ENCODE measurements at places on chromosomes 4 and X. TPM values are rescaled to one million over a fixed set of nuclear protein-coding genes. Genes with fewer than 3 reads are reported as not detected.

The RGN gene
- total RNA-seq = 3.5 TPM

- no peak for DNase-seq
Observed at GRCh38 chrX:148337873-148338272, 162.5 kb upstream of the AFF2 start.

DNA sequence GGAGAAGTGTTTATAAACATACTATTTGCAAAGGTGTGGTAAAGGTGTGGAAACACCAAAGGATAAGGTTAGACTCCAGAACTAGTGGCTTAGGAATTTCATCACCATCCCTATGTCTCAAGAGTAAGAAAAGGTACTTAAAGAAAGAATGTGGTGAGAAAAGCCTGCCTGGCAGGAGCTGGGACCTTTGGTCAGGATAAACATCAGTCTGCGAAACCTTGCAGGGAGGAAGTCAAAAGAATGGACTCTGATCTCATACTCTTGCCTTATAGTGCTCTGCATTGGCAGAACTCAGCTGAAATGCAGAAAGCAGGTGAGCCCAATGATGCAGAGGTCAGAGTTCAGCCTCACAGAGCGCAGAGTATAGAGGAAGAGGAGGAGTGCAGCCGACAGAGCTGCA lies 97.2 kb upstream of the NR3C2 start:
- DNase-seq = no peak

GRCh38 chr4:177771645-177772044 lies 329.4 kb upstream of the AGA start:
- no peak for DNase-seq

GRCh38 chr4:96784336-96784735 lies 944.4 kb downstream of the PDHA2 start:
- DNase-seq = no peak

- no peak for DNase-seq
Observed at GRCh38 chr4:19993242-19993641, 258.5 kb upstream of the SLIT2 start.

- DNase-seq = no peak
Observed at GRCh38 chrX:10851809-10852208, 231.4 kb upstream of the MID1 start.

DNA sequence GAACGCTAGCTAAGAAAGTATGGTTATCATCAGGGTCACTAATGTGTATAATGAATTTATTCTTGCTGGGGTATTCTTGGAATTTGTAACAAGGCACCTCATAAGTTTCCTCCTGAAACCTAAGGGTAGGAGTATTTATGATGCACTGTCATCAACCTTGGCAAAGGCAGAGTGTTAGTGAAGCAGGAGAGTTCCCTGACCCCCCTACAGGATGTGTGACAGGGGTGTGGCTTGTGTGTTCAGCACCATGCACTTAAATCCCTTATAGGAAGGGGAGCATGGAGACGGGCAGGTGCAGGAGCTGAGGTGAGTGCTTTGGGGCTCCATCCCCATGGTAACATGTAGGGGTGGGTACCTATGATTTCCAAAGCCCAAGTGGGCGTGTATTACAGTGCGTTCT lies 237.7 kb downstream of the GALNTL6 start:
- DNase-seq = no peak

- no peak for DNase-seq
Observed at GRCh38 chrX:49988143-49988542, 65.7 kb downstream of the CLCN5 start.

The TCEAL6 gene
- total RNA-seq = not detected

The MAGEA2B gene
- not detected for total RNA-seq

DNA sequence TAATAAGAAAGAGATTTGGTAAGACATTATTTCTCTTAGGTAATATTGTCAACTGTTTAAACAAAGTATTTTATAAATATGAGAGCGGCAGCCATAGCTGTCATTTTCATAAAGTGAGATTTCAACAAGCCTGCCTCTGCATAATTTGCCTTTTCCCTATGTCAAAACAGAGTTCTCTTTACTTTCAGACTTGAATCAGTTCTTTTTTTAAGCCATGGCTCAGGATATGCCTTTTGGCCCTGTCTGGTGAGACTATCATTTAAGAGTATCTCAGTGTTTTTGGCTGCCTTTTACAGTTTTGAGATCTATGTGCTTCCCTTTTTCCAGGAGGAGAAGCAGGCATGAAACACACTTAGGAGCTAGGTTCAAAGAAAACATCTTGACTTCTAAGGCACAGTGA lies 7.5 kb upstream of the GUCY1A1 start:
- no peak for DNase-seq

DNA sequence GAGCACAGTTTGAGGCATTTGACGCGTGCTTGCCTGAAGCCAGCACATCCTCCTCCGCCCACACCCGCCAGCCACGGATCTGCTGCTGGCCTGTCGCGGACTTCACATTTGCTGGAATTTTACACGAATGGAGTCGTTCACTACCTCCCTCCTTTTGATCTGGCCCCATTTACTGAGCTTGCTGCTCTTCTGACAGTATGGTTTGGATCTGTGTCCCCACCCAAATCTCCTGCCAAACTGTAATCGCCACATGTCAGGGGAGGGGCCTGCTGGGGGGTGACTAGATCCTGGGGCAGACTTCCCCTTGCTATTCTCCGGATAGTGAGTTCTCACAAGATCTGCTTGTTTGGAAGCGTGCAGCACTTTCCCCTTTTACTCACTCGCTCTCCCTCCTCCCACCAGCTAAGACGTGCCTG lies 19.9 kb upstream of the CPLX1 start:
- DNase-seq = peak; percentile 31

- peak; percentile 75 for DNase-seq
Observed at GRCh38 chr4:101103381-101104142, 243.8 kb downstream of the PPP3CA start.

DNA sequence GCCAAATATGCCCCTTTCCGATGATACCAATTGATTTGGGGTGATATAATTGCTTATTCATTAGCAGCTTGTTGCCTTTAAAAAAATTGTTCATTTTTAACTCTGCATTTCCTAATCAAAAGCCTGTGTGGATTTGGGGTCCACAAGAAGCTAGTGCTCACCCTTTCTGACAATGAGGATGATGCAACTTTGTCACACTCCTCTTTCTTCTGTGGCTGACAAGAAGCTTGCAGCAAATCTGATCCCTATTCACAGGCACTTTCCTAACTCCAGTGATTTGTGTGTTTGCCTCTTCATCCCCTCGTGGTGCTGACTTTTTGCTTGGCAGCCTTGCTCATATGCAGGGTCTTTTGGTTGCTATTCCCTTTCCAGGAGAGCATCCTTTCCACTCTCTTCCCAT lies 182.7 kb upstream of the LDB2 start:
- no peak for DNase-seq

DNA sequence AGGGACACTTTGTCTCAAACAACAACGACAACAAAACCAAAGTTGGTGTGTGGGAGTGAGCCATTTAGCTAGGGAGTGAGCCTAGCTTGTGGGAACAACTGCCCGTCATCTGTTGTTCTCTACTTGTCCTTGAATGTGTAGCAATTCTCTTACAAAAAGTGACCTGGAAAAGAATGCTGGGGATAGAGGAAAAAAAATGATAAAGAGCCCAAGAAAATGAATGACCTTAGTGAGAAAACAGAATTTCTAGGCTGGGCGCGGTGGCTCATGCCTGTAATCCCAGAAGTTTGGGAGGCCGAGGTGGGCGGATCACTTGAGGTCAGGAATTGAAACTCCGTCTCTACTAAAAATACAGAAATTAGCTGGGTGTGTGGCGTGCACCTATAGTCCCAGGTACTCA lies 19.6 kb downstream of the SEPTIN6 start:
- DNase-seq = no peak

DNA sequence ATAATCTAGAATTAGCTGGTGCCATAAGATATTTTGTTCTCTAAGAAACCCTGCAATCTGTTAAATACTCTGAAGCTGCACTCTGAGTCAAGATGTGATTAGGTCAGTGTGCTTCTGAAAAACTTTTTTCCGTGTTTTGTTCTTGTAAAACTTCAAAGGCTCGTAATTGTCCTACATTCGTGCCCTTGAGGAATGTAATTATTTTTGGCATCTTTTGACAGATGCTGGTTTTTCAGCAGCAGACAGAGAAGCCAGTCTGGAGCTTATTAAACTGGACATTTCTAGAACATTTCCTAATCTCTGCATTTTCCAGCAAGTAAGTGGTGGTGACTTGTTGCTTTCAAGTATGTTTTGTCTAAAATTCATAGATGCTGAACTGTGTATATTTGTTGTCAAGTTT lies 36.8 kb upstream of the TADA2B start:
- DNase-seq = peak; percentile 43

- no peak for DNase-seq
Observed at GRCh38 chrX:115531818-115532403, 29.1 kb upstream of the PLS3 start.
